HCT116 (cell line): ENCODE measurements at places on chromosomes 1 and 21.

DNA sequence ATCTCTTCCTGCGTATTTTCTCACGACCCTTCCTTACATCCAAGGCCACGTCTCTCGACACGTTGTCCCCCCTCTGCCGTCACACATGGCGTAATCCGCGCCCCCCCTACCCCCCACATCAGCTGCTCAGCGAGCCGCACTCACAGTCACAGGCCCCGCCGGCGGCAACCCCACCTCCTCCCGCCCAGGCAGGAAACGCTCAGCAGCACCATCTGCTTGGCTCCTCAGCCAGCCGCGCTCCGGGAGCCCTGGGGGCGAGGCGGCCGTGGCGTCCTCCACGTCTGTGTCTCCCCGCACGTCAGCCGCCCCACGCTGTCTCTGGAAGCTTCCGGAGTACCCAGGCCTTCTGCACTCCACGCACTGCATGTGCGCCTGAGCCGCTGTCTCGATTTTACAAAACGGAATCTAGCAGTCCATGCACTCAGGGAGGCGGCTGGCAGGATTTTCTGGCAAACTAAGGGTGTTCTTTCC, 64.6 kb downstream of the SIK1 start:
- no peak for DNase-seq

- DNase-seq: no peak
Observed at GRCh38 chr1:26697431-26697977, 1.7 kb downstream of the ARID1A start.

- no peak for DNase-seq
Observed at GRCh38 chr1:36211841-36212240, 12.4 kb upstream of the THRAP3 start.

GRCh38 chr1:70536708-70537366, 125.8 kb downstream of the CTH start:
- DNase-seq: no peak

DNA sequence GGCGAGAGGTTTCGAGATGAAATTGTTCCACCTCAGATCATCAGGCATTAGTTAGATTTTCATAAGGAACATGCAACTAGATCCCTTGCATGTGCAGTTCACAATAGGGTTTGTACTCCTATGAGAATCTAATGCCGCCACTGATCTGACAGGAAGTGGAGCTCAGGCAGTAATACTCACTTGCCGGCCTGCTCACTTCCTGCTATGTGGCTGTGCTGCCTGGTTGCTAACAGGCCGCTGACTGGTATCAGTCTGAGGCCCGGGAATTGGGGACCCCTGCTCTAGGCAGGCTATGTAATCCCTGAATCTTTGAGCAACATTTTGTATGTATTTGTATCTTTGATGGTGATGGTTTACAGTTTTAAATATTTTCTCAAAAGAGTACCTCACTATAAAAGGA, 32.5 kb downstream of the XKR8 start:
- no peak for DNase-seq

DNA sequence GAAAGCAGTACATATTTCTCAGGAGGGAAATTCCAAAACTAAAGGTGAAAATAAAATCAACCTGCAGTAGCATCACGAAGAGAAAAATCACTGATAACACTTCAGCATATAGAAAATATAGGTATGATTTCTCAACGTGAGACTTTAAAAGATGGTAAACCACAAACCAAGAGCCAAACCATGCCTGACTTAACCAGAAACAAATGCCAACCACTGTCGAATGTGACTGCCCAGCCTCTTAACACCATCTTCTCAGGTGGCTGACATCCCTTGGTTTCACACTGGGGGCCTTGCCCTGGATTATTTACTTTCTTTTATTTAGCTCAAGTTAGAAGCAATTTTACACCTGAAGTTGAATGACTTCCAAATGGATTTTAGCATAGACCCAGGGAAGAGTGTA, 10.1 kb downstream of the HMGCS2 start:
- no peak for DNase-seq

GRCh38 chr1:25996966-25997827, 666 bp downstream of the PAFAH2 start:
- DNase-seq: no peak

DNA sequence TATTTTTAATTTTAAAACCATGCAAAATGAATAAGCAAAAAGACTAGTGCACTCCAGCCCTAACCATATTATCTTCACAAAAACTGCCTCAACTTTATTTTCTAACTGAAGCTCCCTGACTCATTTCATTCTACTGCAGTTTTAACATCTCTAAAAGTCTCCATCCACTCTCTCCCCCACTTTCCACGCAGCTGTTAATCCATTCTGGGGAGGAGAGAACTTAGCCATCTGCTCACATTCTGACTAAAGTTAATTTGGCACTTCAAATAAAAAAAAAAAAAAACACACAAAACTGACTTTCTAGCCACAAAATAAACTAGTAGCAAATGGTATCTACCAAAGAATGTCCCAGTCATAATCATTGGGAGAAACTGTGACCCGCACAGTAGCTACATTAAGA, 5.4 kb upstream of the MYBPHL start:
- DNase-seq: no peak

- DNase-seq: no peak
Observed at GRCh38 chr1:165639821-165640623, 9.0 kb downstream of the MGST3 start.

DNA sequence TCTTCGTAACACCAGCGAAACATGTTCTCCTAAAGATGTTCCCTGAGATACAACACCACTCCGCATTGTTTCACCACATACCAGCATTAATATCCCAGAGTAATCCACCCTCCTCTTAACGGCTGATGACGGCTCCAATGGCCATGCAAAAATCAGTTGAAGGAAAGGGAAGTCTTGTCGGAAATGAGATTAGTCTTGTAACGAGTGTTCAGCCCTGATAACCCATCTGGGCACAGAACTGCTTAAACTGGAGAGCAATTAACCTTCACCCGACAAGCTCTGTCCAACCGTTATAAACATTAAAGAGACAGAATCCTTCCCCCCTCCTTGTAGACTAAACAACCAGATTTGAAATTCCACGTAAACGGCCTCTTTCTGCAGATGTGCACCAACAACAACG, 21.9 kb downstream of the ERG start:
- no peak for DNase-seq

DNA sequence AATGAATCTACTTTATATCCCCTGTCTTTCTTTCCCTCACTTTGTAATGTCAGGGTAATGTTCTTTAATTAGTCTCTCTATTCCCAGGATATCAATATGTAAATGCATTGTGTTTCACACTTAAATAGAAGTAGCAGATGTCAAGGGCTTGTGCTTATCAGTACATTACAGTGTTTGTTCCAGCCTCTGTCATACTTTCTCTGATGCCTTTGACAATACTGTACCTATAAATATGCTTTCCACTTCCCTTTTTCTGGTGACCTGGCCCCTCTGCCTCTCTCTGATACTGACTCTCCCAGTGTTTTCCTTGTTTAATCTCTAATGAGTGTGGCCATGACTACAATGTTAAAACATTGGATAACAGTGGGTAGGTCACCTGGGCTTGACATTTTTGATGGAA, 862.0 kb upstream of the NEGR1 start:
- no peak for DNase-seq

- DNase-seq: no peak
Observed at GRCh38 chr1:163875200-163875926, 553.6 kb downstream of the NUF2 start.

- DNase-seq: no peak
Observed at GRCh38 chr1:209531006-209531405, 52.5 kb upstream of the CAMK1G start.

DNA sequence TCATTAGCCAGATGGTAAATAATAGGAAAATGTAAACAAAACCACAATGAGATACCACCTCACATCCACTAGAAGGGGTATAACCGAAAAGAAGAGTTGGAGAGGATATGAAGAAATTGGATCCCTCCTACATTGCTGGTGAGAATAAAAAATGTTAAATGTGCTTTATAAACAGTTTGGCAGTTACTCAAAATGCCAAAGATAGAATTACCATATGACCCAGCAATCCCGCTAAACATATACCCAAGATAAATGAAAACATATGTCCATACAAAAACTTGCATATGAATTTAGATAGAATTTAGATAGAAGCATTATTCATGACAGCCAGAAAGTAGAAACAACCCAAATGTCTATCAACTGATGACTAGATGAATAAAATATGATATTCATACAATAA, 4.4 kb upstream of the FMO2 start:
- DNase-seq: no peak

GRCh38 chr1:23869051-23869450, 961 bp upstream of the FUCA1 start:
- no peak for DNase-seq

DNA sequence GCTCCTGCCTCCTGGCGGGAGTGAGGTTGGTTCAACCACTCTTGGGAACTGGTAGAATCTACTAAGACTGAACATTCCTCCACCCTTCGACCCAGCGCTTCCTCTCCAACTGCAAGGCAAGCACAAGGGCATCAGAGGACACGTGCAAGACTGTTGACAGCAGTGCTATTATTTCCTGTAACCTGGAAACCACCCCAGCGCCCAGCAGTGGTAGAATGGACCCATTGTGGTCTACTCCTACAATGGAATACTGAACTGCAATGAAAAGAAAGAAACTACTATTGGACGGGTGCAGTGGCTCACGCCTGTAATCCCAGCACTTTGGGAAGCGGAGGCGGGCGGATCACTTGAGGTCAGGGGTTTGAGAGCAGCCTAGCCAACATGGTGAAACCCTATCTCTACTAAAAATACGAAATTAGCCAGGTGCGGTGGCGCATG, 33.0 kb upstream of the TARDBP start:
- no peak for DNase-seq

DNA sequence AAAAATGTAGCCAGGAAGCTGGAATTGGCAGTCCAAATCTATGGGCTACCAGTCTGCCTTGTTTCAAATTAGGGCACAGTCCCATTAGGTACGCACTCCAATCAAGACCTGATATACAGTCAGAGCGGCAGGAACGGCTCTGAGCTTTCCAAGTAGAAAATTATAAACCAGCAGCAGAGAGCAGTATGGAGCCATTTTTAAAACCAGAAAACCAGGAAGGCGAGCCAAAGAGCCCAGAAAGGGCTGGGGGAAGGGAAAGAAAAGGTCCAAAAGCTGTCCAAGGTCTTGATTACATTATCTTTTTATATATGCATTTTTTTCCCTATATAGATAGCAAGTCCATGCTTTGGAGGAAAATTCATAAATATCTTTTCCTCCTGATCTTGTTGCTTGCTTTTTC, 719.0 kb downstream of the RWDD3 start:
- DNase-seq: peak; percentile 6

- no peak for DNase-seq
Observed at GRCh38 chr21:34827445-34828235, 158.8 kb downstream of the CLIC6 start.

DNA sequence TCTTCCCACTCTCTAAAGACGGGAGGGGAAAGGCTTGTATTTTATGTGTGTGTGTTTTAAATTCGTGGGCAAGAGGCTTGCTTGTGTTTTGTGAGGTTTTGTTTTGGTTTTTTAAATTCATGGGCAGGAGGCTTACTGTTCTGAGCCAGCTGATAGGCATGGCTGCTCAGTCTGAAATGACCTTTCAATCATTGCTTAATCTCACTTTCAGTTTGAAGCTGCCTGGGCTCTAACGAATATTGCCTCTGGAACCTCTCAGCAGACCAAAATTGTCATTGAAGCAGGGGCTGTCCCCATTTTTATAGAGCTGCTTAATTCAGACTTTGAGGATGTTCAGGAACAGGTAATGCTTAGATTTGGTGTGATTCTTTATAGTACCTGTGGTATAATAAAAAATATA, 20.3 kb upstream of the TXLNA start:
- no peak for DNase-seq

DNA sequence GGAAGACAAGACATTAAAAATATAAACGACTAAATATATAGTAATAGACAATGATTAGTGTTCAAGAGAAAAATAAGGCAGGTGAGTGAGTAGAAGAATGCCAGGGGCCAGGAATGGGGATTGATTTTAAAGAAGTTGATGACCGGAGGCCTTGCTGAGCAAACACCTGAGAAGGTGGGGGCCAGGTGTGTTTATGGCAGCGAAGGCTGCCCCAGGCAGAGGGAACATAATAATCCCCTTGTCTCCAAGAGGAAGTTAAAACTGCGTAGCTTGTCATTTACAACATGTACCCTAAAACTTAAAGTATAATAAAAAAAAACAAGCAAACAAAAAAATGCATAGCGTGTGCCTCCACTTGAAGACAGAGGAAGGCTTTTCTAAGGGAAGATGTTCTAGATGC, 220.3 kb downstream of the URB2 start:
- no peak for DNase-seq

GRCh38 chr1:2534315-2534686, 4.2 kb upstream of the HES5 start:
- no peak for DNase-seq

- no peak for DNase-seq
Observed at GRCh38 chr21:46057111-46057709, 40.7 kb upstream of the COL6A2 start.

GRCh38 chr1:244112041-244112440, 61.0 kb downstream of the ZBTB18 start:
- DNase-seq: no peak

GRCh38 chr1:152836870-152837269, 5.8 kb upstream of the LCE6A start:
- no peak for DNase-seq

DNA sequence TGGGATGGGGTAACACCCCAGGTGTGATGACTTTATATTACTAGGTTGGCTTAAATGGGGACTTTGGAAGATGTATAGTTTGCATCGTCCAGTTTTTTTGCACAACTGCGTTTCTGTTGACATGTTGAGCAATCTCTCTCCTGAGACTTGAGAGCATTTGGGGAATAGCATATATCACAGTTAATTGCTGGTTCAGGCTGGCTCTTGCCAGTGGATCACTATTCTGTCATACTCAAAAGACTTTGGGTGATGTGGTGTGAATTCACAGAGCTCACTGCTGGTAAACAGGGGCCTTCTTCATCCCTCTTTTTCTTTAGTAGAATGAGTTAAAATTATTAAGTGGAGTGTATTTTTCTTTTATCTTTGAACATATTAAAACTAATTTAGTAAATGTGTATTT, 44.3 kb downstream of the LHX9 start:
- no peak for DNase-seq

GRCh38 chr1:58899587-58900271, 115.9 kb upstream of the JUN start:
- DNase-seq: no peak

- peak; percentile 7 for DNase-seq
Observed at GRCh38 chr1:185238447-185238846, 78.6 kb downstream of the IVNS1ABP start.
